IPS DF 6.9 (cell line): ENCODE measurements at places on chromosomes 7 and 10.

DNA sequence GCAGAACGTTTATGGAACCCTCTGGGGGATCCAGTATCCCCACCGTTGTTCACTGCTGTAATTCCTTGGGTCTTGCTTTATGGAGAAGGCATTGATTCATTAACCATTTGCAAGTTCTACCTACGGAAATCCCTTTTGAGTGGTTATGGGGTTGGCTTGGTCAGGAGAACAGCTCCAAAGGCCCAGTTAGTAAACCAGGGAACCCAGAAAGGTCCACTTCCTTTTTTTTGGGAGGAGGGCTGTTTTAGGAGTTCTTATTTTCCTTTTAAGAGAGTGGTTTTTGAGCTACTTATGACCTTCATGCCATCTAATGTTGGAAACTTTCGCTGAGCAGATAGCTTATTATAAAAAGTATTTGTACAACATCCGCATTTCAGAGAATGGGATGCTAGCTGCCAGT is 1.3 kb downstream of the POR start:
- DNase-seq: no peak

DNA sequence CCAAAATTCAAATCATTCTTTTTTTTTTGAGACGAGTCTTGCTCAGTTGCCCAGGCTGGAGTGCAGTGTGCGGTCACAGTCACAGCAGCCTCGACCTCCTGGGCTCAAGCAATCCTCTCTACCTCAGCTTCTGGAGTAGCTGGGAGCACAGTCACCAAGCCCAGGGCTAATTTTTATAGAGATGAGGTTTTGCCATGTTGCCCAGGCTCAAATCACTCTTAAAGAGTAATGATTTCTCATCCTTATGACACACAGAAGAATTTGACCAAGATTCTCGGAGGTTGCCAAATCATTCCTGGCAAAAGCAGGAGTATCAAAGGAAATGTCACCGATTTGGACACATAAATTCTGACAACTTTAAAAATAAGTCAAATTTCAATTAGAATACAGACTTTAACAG is 39.1 kb downstream of the SIRT1 start:
- no peak for DNase-seq

DNA sequence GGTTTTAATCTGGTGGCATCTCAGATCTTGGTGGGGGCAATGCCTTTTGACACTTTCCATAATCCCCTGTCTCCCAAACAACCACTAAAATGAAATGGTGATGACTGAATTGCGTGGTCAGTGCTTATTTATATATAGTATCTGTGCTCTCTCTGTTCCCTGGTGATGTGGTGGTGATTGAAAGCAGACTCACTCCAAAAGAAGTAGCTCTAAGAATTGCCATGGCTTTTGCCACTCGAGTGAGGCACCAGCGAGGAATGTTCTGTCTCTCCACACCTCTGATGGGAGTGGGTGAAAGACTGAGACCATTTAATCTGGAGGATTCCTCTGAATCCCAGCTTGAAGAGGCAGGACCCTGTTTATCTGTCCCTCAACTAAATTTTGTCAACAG is 2.8 kb downstream of the DUSP5 start:
- no peak for DNase-seq

- no peak for DNase-seq
Measured at GRCh38 chr10:113100281-113100680, 150.2 kb downstream of the TCF7L2 start.

DNA sequence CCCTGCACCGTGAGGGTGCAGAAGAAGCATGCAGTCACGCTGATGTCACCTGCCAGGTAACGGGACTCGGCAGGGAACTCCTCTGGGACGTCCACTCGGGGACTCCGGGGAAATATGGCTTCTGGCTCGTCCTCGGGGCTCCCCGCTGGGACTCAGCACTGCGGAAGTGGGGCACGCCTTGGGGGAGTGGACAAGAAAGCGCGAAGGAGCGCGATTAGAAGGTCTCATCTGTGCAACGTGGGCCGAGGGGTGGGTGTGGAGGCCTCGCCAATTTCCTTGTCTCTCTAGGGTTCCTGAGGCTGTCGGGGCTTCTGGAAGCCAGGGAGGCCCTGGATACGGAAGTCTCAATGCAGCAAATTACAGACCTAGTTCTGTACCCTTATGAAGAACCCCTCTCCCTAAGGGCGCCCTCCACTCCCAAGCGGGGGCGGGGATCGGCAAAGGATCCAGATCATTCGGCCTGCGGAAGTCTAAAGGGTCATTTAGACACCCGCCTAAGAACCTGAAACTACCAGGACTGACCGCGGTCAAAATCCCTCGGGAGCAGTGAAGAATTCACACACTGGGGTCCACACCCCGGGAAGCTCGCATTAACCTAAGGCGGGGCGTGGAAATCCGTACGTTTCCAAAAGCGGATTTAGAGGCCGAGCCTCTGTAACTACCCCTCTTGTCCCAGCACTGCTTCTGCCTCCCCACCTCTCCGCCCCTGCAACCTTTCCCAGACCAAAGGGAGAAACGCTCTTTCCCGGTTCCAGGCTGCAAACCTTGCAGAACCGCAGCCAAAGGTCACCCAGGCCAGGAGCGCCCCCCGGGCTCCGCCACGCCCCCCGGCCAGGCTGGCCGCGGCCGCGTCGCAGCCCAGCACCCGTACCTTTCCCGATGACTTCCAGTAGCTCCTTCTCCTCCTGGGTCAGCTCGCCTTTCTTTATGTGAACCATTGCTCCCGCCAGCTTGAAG is 640 bp downstream of the ANKMY2 start:
- no peak for DNase-seq

DNA sequence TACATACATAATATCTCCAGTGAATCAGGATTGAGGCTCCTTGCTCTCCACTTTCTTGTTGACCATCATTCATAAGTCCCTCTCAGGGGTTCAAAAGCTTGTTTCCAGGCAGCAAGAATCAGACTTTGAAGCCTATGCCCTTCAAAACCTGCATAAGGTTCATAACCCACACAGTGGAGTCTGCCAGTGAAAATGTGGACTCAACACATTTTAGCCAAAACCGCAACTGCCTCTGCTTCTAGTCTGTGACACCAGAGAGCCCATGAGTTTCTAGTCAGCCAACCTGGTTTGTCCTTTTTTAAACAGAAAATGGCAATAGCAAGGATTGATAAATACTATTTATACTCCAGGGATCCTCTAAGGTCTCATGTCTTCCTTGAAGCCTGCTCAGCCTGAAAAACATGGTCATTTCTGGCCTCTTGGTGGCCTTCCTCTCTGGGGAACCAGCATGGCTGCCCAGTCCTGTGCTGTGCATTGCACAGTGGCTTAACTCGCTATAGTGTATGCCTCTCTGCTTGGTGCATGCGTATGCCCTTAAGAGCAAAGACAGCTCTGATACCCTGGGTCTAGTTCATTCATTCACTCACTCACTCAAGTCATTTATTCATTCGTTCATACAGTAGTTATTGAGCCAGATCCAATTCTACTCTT is 67.5 kb downstream of the WIPF3 start:
- no peak for DNase-seq

GRCh38 chr10:60422809-60423208 is 33.1 kb upstream of the ANK3 start:
- no peak for DNase-seq

DNA sequence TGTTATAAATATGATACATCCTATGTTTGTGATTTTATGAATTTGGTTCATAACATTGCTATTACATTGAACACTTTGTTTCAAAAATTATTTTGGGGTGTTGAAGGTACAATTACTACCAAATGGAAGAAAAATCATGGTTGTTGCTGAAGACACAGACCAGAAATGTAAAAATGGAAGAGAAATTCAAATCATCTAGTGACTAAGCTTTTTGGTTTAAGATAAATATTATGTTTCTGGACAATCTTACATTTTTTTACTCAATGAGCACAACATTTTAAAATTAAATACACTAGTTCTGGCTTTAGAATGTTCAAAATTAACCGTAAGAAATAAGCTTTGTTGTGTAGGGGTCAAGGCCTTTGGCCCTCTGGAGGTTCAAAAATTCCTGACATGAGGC is 82.7 kb downstream of the GNAT3 start:
- no peak for DNase-seq

- no peak for DNase-seq
Measured at GRCh38 chr7:80278737-80279136, 144.1 kb downstream of the GNAI1 start.

- no peak for DNase-seq
Measured at GRCh38 chr7:157205438-157205837, 66.7 kb downstream of the UBE3C start.

GRCh38 chr10:63133821-63134557 is 861 bp downstream of the NRBF2 start:
- no peak for DNase-seq

DNA sequence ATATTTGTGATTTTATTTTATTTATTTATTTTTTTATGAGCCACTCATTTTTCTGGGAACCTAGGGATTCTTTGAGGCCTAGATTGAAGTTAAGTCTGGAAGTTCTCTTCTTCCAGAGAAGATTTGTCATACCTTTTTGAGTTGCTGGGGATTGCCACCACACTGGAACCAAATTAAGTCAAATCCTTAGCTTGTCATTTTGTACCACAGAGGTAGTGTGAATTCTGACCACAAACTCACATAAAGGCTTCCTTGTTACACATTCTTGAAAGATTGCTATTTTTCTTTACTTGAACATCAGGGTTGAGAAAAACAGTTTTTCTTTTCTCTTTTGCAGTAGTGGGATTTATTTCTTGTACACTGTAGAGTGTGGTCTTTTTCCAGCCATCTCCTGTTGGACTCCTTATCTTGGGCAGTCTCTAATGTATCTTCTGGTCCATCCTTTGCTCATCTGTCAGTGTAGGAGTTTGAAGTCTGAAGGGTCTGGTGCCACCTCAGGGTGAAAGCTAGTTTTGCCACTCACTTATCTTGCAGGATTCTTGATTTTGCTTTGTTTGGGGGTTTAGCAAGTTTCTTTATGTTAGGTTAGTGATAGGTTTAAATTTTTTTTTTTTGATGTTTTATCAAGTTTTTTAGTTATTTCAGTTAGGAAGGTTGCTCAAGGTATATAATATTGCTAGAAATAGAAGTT is 24.8 kb downstream of the PCBD1 start:
- DNase-seq: no peak

GRCh38 chr7:885261-885892 is 9.0 kb downstream of the GET4 start:
- DNase-seq: no peak

- DNase-seq: no peak
Measured at GRCh38 chr7:44956157-44956766, 22.6 kb downstream of the MYO1G start.

DNA sequence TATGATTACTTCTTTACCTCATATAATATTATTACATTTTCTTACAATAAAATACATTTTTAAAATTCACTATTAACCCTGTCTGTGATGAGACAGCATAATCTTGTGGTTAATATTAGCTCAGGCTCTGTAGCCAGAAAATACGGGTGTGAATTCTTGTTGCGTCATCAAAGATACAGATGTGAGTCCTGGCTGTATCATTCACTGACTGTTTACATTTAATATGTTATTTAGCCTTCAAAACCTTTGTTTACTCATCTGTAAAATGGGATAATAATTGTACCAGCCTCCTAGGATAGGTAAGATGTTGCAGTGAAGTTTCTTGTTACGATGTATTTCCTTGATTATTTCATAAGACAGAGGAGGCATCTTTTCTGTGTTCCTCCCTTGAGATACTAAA is 184.7 kb upstream of the PRPS1L1 start:
- DNase-seq: no peak

- no peak for DNase-seq
Measured at GRCh38 chr10:132144086-132144485, 42.7 kb upstream of the DPYSL4 start.

DNA sequence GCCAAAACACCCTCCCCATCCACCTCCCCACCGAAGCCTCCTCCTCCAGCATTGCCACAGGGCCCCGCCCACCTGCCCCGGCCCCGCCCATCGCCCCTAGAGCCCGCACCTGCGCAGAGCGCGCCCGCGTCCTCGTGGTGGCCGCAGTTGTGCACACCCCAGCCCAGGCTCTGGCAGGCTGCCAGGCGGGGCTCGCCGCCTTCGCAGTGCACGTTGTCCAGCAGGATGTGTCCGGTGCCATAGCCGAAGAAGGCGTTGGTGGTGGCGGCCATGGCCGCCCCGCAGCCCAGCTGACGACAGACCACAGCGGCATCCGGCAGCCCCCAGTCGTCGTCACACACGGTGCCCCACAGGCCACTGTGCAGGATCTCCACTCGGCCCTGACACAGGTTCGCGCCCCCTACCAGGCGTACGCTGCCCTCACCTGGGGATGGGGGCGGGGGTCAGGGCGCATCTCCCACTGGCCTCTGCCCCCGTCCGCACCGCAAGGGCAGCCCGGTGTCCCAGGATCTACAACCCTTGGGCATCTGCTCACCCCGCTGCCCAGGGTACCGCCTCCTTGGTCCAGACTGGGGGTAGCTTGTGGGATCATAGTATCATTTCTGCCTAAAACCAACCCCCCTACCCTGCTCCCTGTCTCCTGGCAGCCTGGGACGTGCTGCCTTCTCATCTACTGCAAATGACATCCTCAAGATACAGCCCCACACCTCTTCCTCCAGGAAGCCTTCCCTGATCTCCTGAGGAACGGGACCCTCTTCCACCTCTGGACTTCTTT is 11.9 kb downstream of the SSC4D start:
- no peak for DNase-seq

GRCh38 chr7:28091190-28091589 is 89.4 kb downstream of the JAZF1 start:
- no peak for DNase-seq

- DNase-seq: peak; percentile 63
Measured at GRCh38 chr7:133139350-133139749, 57.5 kb upstream of the CHCHD3 start.

DNA sequence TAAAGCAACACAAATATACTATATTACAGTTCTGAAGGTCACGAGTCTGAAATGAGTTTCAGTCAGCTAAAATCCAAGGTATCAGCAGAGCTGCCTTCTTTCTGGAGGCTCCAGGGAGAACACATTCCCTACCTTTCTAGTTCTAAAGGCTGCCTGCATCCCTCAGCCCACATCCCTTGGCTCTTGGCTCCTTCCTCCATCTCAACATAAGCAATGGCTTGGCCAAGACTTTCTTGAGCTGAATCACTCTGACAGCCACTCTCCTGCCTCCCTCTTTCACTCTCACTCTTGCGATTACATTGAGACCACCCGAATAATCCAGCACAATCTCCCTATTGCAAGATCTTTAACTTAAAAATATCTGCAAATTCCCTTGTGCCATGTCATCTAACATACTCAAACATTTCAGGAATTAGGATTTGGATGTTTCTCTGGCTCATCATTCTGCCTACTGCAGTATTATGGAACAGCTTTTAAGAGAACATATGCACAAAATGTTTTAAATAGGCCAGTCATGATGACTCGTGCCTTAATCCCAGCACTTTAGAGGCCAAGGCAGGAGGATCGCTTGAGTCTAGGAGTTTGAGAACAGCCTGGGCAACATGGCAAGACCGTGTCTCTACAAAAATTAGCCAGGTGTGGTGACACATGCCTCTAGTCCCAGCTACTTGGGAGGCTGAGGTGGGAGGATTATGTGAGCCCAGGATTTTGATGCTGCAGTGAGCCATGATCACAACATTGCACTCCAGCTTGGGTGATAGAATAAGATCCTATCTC is 144.2 kb upstream of the VSTM2A start:
- no peak for DNase-seq
